ENCODE measurements at places on chromosomes 12 and 14. TPM values are rescaled to one million over a fixed set of nuclear protein-coding genes. Genes with fewer than 3 reads are reported as not detected.

DNA sequence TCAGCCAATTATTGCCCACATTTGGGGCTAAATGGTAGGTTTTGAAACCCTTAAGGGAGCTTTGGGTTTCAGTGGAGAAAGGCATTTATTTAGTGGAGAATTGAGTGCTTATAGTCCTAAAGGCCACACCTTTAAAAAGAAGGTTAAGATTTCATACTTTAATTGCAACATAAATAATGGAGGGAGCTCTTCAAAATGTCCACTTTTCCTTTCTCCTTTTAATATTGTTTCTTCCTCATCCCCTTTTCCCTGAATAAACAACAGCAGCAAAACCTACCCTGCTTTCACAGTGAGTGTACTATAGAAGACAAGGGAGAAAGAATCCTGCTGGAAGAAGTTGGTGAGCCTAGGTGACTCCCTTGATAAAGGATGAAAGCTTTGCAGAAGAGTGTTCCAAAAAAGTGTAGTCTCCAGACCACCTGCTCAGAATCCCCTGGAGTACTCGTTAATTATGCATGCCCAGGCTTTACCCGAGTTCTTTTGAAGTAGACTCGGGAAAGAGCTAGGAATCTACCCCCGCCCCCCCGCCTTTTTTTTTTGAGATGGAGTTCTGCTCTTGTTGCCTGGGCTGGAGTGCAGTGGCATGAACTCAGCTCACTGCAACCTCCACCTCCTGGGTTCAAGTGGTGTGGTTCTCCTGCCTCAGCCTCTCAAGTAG, 11.5 kb upstream of the EID3 start:
- no peak for DNase-seq

GRCh38 chr14:61889914-61890351, 127.7 kb downstream of the SNAPC1 start:
- no peak for DNase-seq

The PSMC1 gene
- 77.4 TPM for total RNA-seq

The PTPN21 gene
- total RNA-seq, result 47.8 TPM
